ENCODE measurements at places on chromosomes 2 and 18. TPM values are rescaled to one million over a fixed set of nuclear protein-coding genes. Genes with fewer than 3 reads are reported as not detected.

CDH19 gene
- 160 TPM for total RNA-seq

PAIP2B gene
- total RNA-seq, result 25.6 TPM

MALL gene
- total RNA-seq, result 24.1 TPM

TEX44 gene
- not detected for total RNA-seq

RGPD3 gene
- 0.22 TPM for total RNA-seq

B4GALT6 gene
- total RNA-seq, result 6.4 TPM

TRMT61B gene
- 14.0 TPM for total RNA-seq

CAPN14 gene
- 0.36 TPM for total RNA-seq

CYP26B1 gene
- total RNA-seq, result 12.7 TPM

KHK gene
- total RNA-seq, result 7.1 TPM

C2orf81 gene
- 4.4 TPM for total RNA-seq

AGXT gene
- not detected for total RNA-seq

NGEF gene
- 17.5 TPM for total RNA-seq

GRCh38 chr2:196338440-196338839 is 167.1 kb upstream of the STK17B start:
- DNase-seq, result no peak

DNA sequence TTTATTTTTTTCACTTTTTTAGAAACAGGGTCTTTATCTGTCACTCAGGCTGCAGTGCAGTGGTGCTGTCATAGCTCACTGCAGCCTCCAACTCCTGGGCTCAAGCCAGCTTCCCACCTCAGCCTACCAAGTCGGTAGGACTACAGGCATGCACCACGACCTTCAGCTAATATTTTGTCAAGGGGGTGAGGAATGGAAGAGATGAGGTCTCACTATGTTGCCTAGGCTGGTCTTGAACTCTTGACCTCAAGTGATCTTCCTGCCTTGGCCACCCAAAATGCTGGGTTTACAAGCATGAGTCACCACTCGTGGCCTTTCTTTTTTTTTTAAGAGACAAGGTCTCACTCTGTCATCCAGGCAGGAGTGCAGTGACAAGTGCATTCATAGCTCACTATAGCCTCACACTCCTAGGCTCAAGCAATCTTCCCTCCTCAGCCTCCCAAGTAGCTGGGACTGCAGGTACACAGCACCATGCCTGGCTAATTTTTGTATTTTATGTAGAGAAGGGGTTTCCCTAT is 13.4 kb downstream of the PPP1R7 start:
- DNase-seq, result no peak

GRCh38 chr2:72685638-72686213 is 140.1 kb downstream of the EXOC6B start:
- DNase-seq, result no peak

DNA sequence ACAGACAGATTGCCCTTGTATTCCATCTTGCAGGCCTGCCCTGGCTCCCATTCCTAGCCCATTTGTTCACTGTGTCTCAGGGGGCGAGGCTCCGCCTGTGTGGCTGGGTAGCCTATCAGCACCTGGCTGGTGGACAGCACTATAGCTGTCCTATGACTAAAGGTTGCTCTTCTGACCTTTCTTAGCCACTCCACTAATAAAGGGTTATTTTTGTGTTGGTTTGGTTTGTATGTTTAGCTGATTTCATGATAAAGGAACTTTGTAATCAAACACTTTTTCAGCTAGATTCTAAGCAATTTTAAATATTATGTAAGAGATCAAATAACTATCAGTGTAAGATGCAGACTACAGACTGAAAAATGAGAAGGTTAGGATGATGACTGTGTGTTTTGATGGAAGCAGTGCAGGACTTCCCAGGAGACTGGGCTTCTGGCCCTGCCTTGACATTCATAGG is 72.2 kb downstream of the CRIM1 start:
- DNase-seq, result no peak

DNA sequence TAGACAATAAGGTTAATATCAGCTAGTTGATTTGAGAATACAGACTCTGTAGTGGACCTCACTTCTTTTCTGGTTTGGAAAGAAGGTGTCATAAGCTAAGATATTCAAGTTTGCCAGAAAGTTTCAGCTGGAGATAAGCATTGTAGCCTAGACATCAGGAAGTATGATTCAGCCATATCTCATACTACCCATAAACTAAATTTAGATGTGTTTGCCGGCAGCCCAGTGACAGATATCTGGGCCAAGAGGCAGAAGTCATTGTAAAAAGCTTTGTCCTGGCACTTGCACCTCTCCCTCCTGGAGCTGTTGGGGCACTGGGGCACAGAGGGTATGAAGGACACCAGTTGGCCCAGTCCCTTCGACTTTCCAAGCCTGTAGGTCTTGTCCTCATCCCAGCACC is 128.0 kb downstream of the EPHA4 start:
- DNase-seq, result no peak

GRCh38 chr2:54879598-54880332 is 156.3 kb downstream of the EML6 start:
- no peak for DNase-seq

GRCh38 chr2:122251158-122251557 is 495.7 kb downstream of the TSN start:
- DNase-seq, result no peak

DNA sequence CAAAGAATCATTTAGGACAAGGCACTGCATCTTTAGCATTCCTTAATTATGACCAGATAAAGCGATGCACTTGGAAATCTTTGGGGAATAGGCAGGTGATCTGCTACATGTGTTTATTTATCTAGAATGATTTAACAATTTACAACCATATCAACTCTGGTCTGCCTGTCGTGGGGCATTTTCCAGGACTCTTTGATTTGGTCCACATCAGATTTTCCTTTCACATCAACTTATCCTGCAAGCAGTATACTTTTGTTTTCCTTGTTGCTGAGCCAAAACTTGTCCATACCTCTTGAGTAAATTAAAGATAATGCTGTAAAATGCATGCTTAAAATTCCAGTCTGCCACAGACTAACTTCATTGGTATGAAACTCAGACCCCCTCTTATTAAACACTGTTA is 312.4 kb upstream of the TCF4 start:
- DNase-seq, result no peak

DNA sequence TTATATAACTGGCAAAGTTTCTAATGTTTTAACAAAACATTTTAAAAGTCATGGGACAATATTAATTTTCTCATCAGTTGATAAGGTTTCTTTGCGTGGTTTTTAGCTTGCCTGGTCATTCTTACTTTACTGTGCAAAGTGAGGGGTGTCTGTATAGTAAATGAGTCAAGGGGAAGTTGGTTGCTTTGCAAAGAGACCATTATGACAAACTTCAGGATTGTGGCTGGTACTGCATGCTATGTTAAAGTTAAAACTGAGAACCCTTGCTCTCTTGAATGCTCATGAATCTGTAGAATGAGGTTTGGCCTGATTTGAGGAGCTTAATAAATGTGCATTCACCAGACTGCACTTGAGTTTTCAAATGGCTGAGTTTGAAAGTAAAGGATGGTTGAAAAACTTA is 47.0 kb downstream of the COL4A4 start:
- DNase-seq, result no peak

- DNase-seq, result no peak
Observed at GRCh38 chr2:6783238-6783614, 82.5 kb downstream of the CMPK2 start.

- no peak for DNase-seq
Observed at GRCh38 chr2:148590612-148591011, 53.9 kb upstream of the EPC2 start.

GRCh38 chr2:218307415-218308090 is 15.2 kb upstream of the TMBIM1 start:
- no peak for DNase-seq

DNA sequence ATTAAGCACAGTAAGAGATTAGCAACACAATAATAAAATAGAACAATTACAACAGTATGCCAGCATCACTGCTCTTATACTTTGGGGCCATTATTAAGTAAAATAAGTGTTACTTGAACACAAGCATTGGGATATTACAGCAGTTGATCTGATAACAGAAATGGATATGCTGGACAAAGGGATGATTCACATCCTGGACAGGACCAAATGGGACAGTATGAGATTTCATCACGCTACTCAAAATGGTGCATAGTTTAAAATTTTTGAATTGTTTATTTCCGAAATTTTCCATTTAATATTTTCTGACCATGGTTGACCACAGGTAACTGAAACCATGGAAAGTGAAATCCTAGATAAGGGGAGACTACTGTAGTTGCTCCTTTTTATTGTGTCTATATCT is 138.2 kb downstream of the UBR3 start:
- no peak for DNase-seq

GRCh38 chr18:48078448-48078847 is 148.0 kb upstream of the SMAD2 start:
- no peak for DNase-seq

DNA sequence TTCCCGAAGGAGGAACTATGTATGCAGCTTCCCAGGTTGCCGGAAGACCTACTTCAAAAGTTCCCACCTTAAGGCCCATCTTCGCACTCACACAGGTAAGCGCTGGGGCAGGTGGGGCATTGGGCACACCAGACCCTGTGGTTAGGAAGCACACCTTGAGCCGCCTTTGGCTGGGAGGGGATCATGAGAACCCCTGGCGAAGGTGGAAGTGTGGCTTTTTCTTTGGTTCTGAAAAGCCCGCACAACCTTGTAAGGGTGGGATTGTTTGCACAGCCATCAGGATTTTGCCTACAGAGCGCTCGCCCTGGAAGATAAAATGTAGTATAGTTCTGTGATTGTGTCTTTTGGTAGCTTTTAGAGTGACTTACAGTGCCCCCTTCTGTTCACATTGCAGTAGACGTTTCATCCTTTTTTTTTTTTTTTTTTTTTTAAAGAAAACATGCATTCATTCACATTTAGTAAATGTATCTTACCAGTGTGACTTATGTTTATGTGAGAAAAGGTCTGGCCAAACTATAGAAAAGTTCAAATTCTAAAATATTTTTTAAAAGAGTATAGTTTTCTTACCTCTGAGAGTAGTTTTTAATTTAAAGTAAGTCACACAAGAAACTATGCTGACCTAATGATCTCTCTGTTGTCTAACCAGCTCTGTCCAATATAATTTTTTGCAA is 5.3 kb downstream of the KLF11 start:
- DNase-seq, result no peak

- no peak for DNase-seq
Observed at GRCh38 chr2:105052773-105053172, 14.9 kb downstream of the MRPS9 start.

DNA sequence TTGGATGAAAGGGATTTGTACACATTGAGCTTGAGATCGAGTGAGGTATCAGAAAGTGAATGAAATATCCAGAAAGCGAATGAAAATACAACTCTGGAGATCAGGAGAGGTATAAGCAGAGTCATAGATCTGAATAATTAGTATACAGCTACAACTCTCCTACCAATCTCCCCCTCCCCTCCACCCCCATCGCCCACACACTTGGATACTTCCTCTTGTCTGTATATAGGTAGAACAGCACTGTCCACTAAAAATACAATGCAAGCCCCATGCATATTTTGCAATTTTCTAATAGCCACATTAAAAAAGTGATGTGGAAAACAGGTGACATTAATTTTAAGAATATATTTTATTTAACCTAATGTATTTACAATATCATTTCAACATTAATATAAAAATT is 23.7 kb upstream of the WIPF1 start:
- no peak for DNase-seq

- no peak for DNase-seq
Observed at GRCh38 chr2:100733391-100734187, 86.3 kb upstream of the NPAS2 start.

DNA sequence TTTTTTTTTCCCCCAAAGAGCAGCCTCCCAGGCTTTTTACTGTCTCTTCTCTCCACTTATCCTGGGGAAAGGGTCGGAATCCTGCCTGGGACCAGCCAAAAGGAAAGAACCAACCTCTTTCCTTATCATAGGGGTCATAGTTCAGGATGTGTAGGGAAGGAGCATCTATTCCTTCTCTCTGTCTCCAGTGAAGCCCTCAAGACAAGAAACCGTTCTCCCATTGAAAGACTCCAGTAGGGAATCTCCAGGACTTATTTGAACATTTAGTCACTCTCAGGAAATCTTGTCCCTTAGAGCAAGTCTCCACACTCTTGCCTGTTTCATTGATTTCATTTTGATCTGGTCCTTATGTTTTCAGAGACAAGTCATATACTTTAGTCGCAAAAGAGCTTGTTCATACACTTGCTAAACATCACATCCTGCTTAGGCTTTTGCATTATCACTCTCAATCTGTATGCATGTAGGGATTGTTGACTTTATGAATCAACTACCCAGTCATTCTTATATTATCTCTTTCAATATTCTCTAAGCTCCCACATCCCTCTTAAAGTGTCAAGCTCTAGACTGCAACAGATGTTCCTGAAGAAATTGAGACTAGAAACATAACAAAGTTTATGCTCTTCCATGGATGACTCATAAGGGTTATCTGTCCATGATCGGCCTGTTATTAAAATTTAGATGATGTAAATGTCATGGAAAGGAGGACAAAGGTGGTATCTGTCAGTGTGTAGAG is 116.2 kb upstream of the ST6GAL2 start:
- no peak for DNase-seq

GRCh38 chr2:70979626-70980025 is 1.2 kb downstream of the ANKRD53 start:
- DNase-seq, result no peak

DNA sequence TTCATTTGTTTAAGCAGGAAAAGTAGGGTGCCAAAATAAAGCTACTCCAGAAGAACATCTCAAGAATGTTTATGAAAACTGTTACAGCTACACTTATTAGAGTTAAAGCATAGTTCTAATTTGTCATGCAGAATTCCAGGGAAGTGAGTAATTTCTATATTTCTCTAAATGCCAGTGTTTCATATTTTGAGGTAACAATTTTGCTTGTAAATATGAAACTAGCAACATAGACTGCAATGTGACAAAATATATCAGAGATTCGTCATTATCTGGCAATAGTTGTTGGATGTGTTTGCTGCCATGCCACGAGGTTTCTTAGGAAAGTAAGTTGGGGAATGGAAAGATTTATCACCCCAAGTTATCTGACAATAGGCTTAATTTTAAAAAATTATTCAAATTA is 424.1 kb upstream of the ZEB2 start:
- no peak for DNase-seq

DNA sequence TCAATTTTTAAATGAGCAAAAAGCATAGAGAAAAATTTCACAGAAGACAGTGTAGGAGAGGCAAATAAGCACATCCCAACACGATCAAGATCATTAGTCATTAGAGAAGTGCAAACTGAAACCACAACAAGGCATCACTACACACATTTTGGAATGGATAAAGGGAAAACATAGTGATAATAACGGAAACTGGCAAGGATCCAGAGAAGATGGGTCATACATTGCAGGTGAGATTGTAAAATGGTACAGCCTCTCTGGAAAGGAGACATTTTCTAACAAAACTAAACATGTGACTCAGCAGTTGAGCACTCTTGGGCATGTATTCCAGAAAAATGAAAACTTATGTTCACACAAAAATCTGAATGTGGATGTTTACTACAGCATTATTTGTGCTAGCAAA is 98.3 kb upstream of the TMEM17 start:
- no peak for DNase-seq

- no peak for DNase-seq
Observed at GRCh38 chr2:71082402-71083252, 14.2 kb downstream of the NAGK start.

- peak; percentile 70 for DNase-seq
Observed at GRCh38 chr2:42053791-42054701, 6.2 kb downstream of the PKDCC start.

GRCh38 chr2:61214171-61214570 is 52.2 kb downstream of the C2orf74 start:
- no peak for DNase-seq
